ENCODE measurements at places on chromosomes 11 and 22.

- no peak for DNase-seq
These were observed 96.2 kb downstream of the TSPAN18 start for GRCh38 chr11:44823006-44823405.

DNA sequence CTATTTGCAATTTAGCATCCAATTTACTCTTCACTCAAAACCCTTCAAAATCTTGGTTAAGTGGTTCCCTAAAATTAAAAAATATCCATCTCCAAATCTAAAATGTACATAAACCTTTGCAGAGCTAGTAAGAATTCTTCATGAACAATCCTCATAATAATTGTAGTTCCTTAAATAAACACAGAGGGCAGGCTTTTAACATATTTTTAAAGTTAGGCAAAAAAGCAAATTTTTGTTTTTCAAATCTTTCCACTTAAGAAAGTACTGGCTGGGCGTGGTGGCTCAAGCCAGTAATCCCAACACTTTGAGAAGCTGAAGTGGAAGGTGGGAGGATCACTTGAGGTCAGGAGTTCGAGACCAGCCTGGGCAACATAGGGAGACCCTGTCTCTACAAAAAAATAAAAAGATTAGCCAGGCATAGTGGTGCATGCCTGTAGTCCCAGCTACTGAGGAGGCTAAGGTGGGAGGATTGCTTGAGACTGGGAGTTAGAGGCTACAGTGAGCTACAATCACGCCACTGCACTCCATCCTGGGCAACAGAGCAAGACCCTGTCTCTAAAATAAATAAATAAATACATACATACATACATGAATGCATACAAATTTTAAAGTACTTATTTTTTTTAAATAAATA lies 25.1 kb upstream of the PLAAT3 start:
- peak; percentile 12 for DNase-seq

DNA sequence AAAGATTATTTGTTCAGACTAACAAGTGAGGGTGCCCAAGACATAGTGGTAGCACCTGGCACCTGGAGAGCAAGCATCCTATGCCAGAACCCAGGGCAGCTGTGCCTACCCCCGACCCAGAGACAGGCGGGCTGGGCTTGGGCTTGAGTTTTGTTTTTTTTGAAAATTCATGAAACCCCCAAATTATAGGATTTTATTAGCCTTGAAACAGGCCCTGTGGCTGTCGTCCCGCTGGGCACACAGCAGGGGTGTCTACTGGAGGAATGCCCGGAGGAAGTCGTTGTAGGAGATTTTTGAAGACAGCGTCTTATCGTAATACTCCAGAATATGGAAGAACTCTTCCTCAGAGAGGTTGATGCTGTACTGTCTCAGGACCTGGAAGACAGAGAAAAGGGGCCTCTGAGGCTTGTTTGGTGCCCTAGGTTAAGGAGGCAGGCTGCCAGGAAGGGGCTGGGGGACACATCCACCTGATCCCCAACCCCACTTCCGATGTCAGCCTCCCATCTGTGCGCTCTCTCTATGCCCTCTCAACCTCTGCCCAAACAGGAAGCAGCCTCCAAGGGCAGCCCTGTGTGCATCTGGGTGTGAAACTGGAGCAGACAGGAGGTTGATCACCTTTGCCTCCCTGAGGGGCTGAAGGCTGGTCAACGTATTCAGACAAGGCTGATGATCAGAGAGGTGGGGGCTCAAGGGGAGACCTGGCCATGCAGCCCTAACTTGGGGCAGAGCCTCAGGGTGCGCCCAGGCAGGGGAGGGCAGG lies 117.0 kb downstream of the MPPED1 start:
- no peak for DNase-seq

GRCh38 chr22:30089655-30089974 lies 9.4 kb downstream of the HORMAD2 start:
- no peak for DNase-seq

GRCh38 chr11:112448806-112449205 lies 188.1 kb upstream of the PLET1 start:
- DNase-seq: no peak

DNA sequence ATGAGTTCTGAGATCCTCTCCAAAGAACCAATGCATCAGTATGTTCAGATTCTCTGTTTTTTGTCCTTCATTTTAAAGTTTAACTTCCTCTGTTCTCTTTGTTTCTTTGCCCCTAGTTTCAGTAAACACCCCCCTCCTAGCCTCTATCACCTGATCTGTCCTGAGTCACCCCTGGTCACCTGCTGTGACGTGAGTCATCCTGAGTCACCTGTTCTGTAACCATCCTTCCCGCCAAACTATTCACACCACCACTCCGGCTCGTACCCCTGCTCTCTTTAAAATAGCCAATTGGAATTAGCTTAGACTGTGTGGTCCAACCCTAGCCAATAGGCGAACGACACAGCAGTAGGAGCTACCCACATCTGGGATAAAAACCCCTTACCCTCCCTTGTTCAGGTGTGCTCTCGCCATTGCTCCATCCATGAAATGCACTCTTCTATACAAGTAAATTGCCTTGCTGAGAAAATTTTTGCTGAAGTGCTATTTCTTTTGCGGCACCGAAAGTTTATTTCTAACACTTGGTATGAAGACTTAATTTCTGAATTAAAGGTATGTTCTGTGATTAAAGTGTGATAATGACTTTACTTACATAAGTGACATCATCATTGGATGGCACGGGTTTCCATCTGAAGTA lies 318.4 kb downstream of the AASDHPPT start:
- DNase-seq: no peak
